ENCODE measurements at places on chromosomes 5 and 9.

DNA sequence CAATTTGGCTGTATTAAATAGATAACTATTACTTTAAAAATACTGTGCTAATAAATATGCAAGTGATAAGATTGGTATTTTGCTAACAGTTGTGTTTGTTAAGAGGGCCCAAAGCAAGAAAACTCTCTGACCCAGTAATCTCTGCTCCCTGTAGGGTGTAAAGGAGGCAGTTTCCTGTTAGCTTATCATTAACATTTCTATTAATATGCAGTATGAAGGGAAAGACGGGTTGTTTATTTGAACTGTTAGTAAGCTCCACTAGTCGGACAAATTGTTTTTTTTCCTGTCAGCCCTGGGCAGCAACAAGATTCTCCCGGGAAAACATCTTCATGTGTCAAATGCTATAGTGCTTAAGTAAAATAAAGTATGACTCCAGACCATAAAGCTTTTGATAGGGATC is 35.6 kb downstream of the ERP44 start:
- no peak for DNase-seq

DNA sequence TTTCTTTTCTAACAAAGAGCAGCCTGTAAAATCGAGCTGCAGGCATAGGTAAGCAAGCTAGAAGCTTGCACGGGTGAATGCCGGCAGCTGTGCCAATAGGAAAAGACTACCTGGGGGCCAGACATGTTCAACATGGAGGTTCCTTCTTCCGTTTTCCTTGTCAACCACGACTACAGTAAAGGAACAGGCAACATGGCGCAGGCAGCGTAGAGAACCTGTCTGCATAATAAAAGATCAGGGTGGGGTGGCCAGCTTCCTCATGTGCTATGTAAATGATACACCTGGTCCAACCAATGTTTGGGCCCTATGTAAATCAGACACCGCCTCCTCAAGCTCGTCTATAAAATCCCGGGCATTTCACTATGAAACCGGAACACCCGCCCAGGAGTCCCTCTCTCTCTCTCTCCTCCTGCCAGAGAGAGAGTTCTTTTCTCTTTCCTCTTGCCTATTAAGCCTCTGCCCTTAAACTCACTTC is 103.8 kb upstream of the LIFR start:
- no peak for DNase-seq

GRCh38 chr5:4188704-4189103 is 593.1 kb downstream of the IRX1 start:
- DNase-seq, result no peak

GRCh38 chr9:132472199-132472598 is 62.2 kb downstream of the CFAP77 start:
- DNase-seq, result no peak

DNA sequence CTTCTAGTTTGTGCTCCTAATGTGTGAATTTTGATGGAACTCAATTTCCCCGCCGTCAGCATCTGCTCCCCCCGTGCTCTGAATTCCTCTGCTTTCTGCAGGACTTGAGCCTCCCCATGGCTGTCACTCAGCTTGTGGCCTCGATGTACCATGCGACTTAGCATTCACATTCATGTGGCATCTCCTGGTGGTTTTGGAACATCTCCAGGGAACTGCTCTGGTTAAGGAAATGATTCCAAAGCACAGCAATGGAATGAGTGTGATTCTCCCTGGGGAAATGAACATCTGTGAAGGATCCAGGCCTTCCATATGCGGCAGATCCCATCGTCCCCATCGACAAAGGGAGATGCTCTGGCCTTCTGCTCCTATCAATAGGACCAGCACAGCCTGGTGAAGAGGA is 119.0 kb downstream of the ENTREP1 start:
- DNase-seq, result no peak

GRCh38 chr9:124467410-124468060 is 17.3 kb downstream of the ADGRD2 start:
- no peak for DNase-seq

DNA sequence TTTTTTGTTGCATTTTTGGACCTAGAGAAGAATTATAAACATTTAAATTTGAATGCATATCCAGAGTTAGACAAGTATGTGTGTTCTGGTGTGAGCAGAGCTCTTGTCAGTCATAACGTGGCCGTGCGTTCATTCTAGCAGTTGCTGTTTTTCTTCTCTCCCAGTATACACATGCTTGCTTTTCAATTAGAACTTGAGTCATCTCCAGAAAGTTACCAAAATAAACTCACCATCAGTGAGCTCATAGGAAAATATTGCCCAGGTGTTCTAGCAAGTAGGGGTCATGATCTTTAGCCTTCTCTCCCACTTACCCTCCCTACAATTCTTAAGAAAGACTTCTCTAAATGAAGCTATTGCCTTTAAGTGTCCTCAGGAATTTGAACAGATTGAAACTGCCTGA is 247.5 kb upstream of the TUT7 start:
- DNase-seq, result no peak

GRCh38 chr5:94577466-94578245 is 40.7 kb downstream of the KIAA0825 start:
- no peak for DNase-seq

Data from central memory CD8-positive, alpha-beta T cell (primary cell).